Melanocyte of skin (primary cell): ENCODE measurements at places on chromosomes 4 and X. TPM values are rescaled to one million over a fixed set of nuclear protein-coding genes. Genes with fewer than 3 reads are reported as not detected.

The CLTRN gene
- total RNA-seq: 0.34 and 0.36 TPM in 2 replicates

The NAT8L gene
- total RNA-seq: 0.67 and 2.2 TPM in 2 replicates

The CSAG2 gene
- total RNA-seq: not detected in 2 replicates

The TNIP2 gene
- total RNA-seq: 32.7 and 34.9 TPM in 2 replicates

The MAGEC3 gene
- not detected in 2 replicates for total RNA-seq

The S100P gene
- 0.36 TPM in 1 of 2 replicates, not detected in the other for total RNA-seq

The HTN1 gene
- not detected in 2 replicates for total RNA-seq

The TMEM154 gene
- total RNA-seq: 1.0 and 1.5 TPM in 2 replicates
